ENCODE measurements at places on chromosomes 2 and 18.

DNA sequence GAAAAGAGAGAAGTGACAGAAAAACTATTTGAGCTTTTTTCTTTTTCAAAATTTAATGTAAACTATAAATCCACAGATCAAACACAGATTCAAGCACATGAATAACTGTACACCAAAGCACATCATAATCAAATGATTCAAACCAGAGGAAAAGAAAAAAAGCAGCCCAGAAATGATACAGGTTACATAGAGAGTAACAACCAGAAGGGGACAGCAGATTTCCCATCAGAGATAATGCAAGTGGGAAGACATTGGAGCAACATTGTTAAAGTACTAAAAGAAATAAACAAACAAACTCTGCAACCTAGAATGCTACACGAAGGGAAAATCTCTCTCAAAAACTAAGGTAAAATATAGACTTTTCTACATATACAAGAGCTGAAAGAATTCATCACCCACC is 34.5 kb downstream of the CMPK2 start:
- DNase-seq, result no peak

DNA sequence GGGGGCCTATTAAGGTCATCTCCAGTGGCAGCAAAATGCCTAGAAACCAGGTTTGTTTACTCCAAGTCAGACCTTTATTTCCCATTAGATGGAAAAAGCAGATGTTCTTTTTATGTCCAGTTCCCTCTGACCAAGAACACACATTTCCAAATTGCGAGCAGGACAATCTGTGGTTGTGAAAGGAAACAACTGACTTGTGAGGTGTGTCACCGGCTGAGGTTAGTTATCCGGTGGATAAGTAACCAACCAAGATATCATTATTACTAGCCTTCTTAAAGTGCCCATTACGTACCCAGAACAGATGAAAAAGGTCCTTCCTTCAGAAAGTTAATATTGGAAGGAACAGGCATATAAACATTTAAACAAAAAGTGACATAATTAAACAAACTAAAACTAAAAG is 112.9 kb downstream of the THADA start:
- peak; percentile 58 for DNase-seq

- DNase-seq, result no peak
Observed at GRCh38 chr2:25025229-25026007, 16.5 kb upstream of the EFR3B start.

DNA sequence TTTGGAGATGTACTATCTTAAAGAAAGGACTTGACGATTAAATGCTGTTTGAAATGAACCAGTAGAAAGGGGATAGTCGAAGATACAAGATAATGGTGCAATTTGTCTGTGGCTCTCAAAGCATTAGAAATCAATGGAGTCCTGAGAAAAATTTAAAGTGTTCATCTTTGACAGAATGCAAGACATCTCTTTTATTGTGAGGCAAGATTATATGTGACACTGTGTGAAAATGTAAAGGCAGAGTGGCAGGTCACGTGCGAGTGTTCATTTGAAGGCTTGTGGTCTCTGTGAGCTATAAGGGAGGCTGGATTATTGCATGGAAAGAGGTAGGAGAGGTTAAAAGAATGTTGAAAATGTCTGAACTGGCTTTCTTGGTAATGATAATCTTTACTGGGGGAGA is 709.2 kb downstream of the DSC3 start:
- no peak for DNase-seq

DNA sequence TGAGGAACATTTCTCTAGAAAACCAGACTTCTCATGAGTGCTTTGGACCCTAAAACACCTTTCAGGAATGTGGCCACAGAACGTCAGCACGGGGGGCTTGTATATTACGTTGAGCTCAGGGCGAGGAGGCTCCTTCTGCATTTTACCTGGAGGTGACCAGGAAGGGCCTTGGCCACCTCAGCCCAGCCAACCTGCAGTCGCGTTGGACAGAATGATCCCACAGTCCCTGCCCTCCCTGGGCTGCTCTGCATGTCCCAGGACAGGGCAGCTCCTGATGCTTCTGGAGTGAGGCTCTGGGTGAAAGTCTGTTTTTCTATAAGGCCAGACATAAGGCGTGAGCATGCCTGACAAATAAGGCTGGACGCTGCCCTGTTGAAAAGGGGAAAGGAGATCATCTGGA is 121.9 kb downstream of the NDUFA10 start:
- DNase-seq, result no peak

DNA sequence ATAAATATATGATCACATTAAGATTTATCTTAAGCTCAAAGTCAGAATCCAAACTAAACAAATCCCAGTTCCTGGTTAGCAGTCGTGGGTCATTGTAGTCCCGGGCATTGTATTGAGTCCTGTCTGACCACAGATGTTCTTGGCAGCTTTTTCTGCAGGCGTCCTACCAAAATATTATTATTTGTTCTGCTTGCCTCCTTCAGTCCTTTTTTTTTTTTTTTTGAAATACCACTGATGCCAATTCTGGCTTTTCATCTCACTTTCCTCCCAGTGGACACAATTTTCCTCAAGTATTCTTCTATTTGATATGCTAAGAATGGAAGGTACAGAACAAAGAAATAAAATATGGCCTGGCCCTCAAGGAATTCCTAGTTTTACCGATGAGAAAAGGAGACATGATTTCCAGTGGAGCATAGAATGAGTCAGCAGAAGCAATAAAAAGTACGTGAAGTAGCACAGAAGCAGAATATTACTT is 151.6 kb downstream of the CSRNP3 start:
- DNase-seq, result peak; percentile 10

DNA sequence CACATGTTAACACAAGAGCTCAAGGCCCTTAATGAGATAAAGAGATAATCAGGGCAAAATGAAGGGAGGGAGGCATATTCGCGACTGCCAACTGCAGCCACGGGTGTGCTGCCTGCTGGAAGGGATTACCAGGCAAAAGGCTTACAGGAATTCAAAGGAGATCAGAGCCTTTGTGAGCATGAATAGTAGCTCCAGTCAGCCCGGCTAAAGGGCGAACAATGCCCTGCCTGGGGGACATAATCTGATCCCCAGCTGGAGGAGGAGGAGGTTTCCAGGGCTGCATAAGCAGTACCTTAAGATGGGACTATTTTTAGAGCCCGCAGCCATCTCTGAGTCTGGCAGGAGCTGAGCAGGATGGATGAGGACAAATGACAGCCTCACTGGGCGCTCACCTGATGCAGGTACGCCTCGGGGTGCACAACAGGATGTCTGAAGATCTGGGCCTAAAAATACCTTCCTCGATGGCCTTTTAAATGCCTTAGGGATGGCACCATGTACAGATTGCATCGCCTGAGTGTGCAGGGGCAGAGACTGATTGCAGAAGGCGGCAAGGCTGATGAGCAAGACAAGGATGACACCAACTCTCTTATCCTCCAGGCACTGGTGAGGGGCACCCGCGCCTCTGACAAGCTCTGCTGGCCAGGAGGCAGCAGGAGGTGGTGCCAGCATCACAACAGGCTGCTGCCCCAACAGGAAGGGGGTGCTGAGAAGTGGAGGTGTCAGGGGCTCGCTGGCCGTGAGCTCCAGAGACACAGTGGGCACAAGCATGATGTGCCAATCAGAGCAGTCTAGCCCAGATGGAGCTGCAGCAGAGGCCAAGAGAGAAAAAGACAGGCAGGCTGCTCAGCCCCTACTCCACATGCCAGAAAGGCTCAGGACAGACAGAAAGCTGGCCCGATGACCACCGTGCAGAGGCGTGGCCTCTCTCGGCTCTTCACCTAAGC is 111.4 kb downstream of the EIPR1 start:
- DNase-seq, result no peak

DNA sequence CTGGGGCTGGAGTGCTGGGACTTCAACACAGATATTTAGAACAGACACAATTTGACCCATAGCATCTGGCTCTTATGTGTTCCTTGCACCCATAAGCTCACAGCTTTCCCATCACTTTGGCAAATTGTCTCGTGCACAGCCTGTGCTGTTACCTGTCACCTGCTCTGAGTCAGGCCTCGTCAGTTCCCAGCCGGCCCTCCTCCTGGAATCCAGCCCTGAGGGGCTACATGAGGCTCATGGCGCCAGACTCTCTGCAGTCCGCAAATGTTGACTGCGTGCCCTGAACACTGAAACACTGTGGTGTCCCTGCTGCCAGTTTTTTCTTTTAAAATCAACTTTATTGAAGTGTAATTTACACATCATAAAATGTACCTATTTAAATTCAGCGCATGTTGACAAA is 65.4 kb upstream of the BZW1 start:
- DNase-seq, result no peak

GRCh38 chr2:11236335-11236734 is 81.1 kb downstream of the SLC66A3 start:
- DNase-seq, result no peak

- no peak for DNase-seq
Observed at GRCh38 chr2:64217198-64217869, 73.1 kb upstream of the PELI1 start.

- no peak for DNase-seq
Observed at GRCh38 chr18:32847691-32848090, 74.9 kb upstream of the KLHL14 start.

DNA sequence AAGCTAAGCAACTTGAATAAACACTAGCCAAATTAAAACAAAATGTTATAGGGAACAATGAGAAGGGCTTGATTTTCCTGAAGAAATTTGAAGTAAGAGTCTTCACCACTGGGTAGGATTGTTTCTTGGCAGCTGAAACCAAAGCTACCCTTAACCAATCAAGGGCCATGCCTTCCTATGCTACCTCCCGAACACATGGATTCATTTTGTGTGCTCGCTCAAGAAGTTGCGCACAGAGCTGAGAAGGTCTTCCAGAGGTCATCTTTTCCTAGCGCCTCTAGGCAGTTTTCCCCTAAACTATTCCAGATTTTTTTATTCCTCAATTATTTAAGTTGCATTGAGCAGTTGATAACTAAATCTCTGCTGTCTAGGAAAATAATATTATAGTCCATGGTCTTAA is 264.6 kb downstream of the RBM43 start:
- peak; percentile 80 for DNase-seq

GRCh38 chr2:102301867-102302362 is 9.4 kb upstream of the IL1RL1 start:
- DNase-seq, result no peak

Measured in AG10803 (cell line).